ENCODE measurements at places on chromosomes 7 and 10.

GRCh38 chr10:33335801-33336581 is 1.5 kb upstream of the NRP1 start:
- DNase-seq = no peak

GRCh38 chr7:16891338-16891737 is 9.6 kb upstream of the AGR3 start:
- no peak for DNase-seq

- DNase-seq = no peak
Observed at GRCh38 chr7:155533120-155533826, 13.1 kb downstream of the CNPY1 start.

DNA sequence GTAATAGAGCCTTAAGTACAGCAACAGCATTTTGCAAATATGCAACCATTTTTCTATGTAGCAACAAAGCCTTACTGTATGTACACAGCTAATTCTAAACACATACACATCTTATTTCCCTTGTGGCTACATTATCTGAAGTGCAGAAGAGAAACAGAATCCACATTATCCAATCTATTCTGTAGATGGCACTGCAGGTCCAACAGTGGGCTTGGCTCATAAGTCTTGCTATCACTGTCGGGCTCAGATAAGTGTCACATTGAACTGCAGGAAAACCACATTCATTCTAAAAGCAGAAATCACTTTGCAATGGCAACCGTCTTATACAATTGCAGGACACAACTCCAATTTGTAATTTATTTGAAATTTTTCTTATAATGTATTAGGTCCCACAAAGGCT is 109.8 kb upstream of the NOBOX start:
- DNase-seq = no peak

- no peak for DNase-seq
Observed at GRCh38 chr7:7746458-7746857, 28.1 kb upstream of the RPA3 start.

GRCh38 chr7:3159445-3159844 is 115.8 kb upstream of the CARD11 start:
- DNase-seq = no peak

DNA sequence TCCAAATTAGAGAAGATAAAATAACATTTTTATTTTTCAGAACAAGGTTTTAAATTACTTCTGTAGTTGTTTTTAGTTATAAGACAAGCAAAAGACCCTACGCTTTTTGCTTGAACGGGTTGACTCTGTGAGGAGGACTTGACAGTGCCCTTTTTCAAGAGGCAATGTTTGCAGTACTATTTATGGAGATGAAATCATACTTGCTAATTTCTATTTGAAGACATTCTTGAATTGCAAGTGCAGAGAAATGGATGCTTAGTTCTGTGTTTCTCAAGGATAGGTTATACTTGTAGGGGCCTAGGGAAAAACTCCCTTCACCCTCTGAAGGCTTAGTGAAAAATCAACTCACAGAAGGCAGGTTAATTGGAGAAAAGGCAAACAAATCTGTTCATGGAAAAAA is 1229.5 kb downstream of the REEP3 start:
- DNase-seq = no peak

DNA sequence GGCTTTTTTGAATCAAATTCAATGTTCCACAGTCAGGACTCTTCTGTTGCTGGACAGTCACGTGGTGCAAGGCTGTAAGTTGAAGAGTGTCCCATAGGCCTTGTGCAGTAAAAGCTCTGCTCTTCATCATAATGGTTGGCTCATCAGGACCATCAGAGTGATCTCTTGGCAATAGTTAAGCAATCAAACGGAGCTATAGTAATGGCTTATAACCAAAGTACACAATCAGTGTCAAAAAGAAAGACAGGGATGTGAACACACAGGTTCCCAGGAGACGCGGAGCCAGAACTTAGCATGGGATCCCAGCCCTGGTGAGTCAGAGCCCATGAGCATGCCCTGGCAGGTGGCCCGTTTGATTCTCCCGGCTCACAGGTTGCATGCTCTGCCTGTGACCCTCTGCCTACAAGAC is 10.8 kb upstream of the GPNMB start:
- DNase-seq = no peak
